ENCODE measurements at places on chromosomes 1 and 21. TPM values are rescaled to one million over a fixed set of nuclear protein-coding genes. Genes with fewer than 3 reads are reported as not detected.

DNA sequence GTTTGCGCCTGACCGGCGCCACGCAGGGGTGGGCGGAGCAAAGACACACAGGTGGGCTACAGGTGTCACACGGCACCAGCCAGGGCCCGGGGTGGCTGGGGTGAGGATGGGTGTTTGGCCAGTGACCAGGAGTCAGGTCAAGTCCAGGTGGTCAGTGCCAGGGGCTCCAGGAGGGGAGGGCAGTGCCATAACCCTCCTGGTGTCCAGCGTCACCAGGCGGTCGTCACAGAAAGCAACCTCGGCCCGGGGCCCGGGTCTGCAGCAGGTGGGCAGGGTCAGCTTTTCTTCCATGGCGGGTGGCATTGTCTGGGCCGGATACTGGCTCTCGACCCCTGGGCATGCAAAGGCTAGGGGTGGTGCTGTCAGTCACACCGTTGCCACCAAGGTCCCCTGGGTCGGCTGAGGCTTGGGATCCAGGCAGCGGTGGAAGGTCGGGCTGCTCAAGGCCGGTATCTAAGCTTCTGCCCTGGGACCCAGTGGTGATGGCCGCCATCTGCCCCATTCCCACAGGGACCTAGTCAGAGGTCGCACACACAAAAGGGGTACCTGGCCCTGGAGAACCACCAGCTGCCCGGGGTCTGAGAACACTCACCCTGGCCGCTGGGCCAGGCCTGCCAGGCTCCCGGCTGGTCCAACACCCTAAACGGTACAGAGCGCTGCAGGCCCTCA lies 1.8 kb downstream of the FNDC10 start:
- DNase-seq, result no peak
- H3K4me1 ChIP-seq, result peaks cover 25% of the 10 kb centered on the region
- H3K27ac ChIP-seq, result no peak overlapping the region
- no peaks in the 10 kb centered on the region for H3K36me3 ChIP-seq

GRCh38 chr1:98322086-98322485 lies 339.4 kb upstream of the SNX7 start:
- H3K27me3 ChIP-seq, result no peaks in the 10 kb centered on the region
- no peaks in the 10 kb centered on the region for H3K4me1 ChIP-seq
- no peaks in the 10 kb centered on the region for H3K36me3 ChIP-seq
- no peak overlapping the region for H3K27ac ChIP-seq
- DNase-seq, result no peak
- H3K4me3 ChIP-seq, result no peak overlapping the region

Gene SESN2
- total RNA-seq, result 5.8 TPM

DNA sequence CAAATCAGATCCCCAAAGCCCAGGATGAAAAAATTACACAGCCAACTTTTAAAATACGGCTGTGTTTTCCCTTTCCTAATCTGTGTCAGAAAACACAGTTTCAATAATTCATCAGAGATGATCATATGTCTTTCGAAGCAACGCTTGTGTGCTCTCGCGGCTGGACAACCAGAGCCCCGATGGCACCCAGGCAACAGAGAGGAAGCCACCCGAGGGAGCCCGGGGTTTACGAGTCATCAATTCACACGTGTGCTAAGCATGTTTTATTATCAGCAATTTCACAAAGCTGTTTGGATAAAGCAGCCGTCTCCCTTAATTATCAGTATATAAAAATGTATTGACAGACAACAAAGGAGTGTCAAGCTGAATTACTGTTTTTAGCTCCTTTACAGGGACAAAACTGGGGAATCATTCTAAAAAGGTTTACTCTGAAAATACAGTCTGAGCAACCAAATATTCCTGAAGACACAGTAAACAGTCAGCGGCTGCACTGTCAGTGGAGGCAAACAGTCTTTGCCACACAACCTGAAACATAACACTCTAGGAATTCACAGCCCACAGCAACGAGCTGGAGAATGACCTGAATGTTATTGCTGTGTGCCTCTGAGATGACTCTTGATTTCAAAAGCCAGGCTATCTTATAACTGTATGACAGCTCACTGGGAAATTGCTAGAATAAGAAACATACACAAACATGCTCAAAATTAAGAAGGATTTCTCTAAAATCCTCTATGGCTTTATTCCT lies 201.0 kb downstream of the SIPA1L2 start:
- H3K27me3 ChIP-seq, result no peaks in the 10 kb centered on the region
- H3K36me3 ChIP-seq, result peaks cover 13% of the 10 kb centered on the region
- no peak overlapping the region for H3K4me3 ChIP-seq
- H3K27ac ChIP-seq, result no peak overlapping the region

DNA sequence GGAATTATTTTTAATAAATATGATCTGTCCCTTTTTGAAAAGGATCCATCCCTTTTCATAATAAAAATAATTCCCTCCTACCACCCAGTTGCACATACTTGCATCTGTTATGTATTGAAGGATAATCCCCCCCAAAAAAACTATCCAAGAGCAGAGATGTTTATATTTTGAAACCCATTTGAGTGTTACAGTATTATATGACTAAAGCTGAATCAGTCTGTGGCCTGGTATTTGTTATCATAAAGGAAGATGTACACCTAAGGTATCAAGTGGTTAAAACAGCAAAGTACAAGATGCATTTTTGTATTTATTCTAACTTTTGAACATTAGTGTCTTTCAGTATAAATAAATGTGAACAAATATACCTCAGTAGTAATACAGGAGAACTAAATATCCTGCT lies 12.7 kb upstream of the TGFB2 start:
- H3K36me3 ChIP-seq, result no peaks in the 10 kb centered on the region
- no peak overlapping the region for H3K4me3 ChIP-seq
- no peak overlapping the region for H3K27ac ChIP-seq
- DNase-seq, result no peak

DNA sequence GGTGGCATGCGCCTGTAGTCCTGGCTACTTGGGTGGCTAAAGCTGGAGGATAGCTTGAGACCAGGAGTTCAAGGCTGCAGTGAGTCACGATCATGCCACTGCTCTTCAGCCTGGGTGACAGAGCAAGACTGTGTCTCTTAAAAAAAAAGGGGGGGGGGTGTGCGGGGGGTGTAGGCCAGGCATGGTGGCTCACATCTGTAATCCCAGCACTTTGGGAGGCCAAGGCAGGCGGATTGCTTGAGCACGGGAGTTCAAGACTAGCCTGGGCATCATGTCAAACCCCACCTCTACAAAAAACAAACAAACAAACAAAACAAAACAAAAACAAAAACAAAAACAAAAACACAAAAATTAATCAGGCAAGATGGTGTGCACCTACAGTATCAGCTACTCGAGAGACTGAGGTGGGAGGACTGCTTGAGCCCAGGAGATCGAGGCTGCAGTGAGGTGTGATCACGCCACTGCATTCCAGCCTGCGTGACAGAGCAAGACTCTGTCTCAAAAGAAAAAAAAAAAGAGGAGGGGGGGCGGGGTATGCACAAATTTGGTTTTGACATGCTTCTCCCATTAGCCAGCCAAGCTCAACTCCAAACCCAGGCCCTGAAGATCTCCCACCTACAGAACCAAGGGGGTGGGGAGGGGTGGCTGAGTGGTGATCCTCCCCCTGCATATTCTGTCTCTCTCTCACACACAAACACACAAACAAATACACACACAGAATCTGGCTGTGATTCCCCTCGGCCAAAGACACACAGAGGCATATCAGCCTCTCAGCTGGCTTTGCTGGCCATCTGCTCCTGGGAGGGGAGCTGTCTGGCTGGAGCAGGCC lies 3.1 kb downstream of the PTAFR start:
- H3K4me3 ChIP-seq, result no peak overlapping the region
- peak; percentile 77 for DNase-seq
- H3K27me3 ChIP-seq, result no peaks in the 10 kb centered on the region
- no peaks in the 10 kb centered on the region for H3K36me3 ChIP-seq
- peak overlapping the region; percentile 81 for H3K27ac ChIP-seq

- peaks cover 51% of the 10 kb centered on the region for H3K4me1 ChIP-seq
- H3K27ac ChIP-seq, result peak overlapping the region; percentile 61
- no peaks in the 10 kb centered on the region for H3K27me3 ChIP-seq
- no peak overlapping the region for H3K4me3 ChIP-seq
Measured at GRCh38 chr1:15953791-15954241, 22.1 kb downstream of the ZBTB17 start.

DNA sequence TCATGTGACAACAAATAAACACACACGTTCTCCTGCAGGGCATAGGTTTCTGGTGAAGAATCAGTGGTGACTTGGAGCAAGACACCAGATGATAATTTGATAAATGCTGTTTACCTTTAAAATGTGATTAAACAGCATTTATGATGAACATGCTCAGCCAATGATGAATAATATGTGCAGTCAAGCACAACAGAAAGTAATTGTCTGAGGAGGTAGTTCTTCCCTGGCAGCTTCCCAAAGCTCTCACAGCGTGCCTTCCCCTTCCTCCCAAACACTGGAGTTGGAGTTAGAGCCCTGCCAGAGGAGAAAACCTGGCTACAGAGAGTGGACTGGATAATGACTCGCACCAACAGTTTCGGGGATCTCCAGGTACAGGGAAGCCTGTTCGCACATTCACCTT lies 463.5 kb downstream of the SMYD3 start:
- H3K27me3 ChIP-seq, result no peaks in the 10 kb centered on the region
- no peaks in the 10 kb centered on the region for H3K4me1 ChIP-seq
- no peak overlapping the region for H3K4me3 ChIP-seq
- no peak overlapping the region for H3K27ac ChIP-seq
- H3K36me3 ChIP-seq, result no peaks in the 10 kb centered on the region

- H3K36me3 ChIP-seq, result no peaks in the 10 kb centered on the region
- DNase-seq, result no peak
- no peaks in the 10 kb centered on the region for H3K4me1 ChIP-seq
- H3K27me3 ChIP-seq, result no peaks in the 10 kb centered on the region
Measured at GRCh38 chr1:103267266-103267665, 158.9 kb upstream of the COL11A1 start.
